ENCODE measurements at places on chromosomes 13 and 19.

DNA sequence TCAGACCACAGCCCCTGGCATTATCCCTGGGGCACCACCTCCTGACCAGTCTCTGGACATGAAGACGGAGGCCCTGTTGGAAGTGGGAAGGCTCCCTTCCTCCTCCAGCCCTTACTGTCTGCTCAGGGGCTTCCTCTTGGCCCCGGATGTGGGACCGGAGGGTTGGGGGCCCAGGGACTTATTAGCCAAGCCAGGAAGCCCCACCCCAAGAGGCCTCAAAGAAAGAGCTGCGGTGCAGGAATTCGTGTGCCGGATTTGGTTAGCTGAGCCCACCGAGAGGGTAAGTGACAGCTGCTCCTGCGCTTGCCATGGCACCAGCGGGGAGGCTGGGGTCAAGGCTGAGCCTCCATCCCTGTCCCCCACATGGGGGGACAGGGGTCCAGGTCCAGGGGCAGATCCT is at the start of gene RETN:
Gene RETN (plus strand): TSS at position 208 of the 400 bp plus-strand sequence. CDS start 278 bp downstream, outside the sequence.
- DNase-seq = no peak

- no peak for DNase-seq
Measured at GRCh38 chr19:5623397-5624017, 624 bp downstream of the SAFB start.

DNA sequence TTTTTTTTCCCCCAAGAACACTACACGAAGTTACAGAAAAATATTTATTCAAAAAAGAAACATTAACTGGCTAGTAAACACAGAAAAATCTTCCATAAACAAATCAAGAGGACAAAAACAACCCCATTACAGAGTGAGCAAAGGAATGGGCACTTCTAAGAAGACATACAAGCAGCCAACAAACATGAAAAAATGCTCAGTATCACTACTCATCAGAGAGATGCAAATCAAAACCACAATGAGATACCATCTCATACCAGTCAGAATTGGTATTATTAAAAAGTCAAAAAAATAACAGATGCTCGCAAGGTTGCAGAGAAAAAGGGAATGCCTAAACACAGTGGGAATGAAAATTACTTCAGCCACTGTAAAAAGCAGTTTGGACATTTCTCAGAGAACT is 131.7 kb downstream of the UGGT2 start:
- no peak for DNase-seq

- DNase-seq = no peak
Measured at GRCh38 chr13:46655377-46656180, 102.6 kb downstream of the LRCH1 start.

DNA sequence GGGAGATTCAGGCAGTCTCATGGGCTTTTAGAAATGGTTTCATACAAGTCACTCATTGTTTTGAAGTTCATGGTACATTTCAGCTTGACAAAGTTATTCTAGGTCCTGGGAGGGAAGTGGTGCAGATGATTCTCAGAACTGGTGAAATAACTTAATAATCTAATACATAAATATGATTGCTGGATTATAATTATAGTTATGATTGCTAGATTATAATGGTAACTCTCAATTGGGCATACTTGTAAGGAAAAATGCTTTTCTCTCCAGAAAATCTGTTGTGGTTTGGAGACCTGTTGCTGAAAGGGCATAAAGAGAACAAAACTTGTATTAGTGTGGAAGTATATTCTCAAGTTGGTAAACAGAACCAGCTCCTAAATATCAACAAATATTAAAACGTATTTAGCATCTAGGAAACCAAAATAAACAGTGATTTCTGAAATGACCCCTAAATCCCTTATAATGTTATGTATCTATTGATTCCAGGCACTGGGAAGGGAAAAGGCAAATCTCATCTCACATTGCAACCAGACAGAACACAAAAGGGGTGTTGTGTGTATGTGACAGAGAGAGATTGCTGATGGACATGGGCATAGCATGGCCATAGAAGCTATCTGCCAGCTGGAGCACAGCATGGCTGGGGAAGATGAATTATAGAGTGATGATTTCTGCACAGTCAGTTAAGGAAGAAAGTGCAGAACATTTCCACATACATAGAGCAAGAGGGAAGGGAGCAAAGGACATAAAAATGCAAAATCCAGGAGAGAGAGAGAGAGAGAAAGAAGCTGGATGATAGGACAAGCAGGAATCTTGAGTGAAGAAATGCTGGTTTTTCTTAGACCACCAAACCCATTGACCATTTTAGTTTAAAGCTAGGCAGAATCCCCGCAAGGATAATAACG is 87.1 kb upstream of the FRY start:
- DNase-seq = no peak

DNA sequence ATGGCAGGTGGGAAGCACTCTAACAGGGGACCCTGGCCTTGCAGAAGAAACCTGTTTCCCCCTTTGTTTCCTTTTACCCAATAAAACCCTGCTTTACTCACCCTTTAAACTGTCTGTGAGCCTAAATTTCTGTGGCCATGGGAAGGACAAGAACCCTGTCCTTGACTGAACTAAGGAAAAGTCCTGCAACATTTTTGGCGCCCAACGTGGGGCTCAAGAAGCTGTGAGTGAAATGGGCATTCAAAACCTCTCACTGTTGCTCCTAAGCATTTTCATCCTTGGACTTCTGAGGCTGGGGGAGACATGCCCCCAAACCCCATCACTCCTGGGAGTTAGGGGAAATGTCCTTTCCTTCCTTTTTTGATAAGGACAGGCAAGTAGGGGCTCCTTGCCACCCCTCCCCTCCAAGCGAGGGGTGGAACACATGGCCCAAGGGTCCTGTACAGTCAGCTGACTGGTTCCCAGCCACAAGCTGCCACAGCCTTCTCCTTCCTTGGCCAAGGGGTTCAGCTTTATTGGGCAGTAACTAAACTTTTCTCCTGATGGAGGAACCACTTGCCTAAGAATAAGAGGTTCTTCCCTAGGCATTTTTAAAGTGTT is 381.6 kb downstream of the KLF5 start:
- no peak for DNase-seq

GRCh38 chr19:12092065-12092867 is 27.7 kb downstream of the ZNF844 start:
- peak; percentile 71 for DNase-seq

- DNase-seq = no peak
Measured at GRCh38 chr13:102260256-102260655, 141.6 kb downstream of the FGF14 start.

DNA sequence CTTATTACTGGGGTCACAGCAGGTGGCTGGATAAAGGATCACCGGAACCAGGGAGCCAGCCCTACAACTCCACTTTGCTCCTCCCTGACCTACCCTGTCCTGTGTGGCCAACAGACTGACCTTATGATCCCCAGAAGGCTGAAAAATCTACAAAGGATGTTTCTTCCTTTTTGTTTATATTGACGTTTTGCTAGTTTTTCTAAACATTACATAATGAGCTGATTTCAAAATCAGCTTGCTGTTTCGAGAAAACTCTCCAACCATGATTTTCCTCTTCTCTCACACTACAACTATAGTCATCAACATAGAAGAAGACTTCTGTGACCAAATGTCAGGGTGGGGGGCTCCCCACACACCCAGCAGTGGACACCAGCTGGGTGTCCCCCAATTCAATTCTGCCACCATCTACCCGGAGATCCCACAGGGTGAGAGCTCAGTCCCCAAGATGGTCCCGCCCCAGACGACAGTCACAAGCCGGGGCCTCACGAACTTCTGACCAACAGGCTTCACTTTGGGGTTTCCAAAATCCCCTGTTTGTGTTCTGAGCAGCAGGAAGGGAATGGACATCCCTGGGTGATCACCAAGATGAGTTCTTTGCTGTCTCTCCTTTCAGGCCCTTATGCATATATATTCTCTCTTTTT is 35.0 kb downstream of the ZNF536 start:
- no peak for DNase-seq

DNA sequence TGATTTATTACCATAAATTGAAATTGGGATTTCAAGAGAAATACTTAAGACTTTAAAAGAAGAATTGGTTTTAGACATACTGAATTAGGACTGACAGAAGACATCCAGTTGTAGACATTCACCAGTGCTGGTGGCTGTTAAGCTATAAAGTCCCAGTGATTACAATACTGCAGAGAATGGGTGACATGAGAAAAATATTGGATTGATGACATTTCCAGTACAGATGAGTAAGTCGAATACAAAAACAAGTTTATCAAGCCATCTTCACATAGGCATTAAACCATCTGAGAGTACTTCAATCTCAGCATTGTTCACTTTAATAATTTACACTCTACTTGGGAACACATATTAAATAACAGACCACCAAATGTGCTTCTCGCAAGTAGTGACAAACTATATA is 66.8 kb downstream of the TBC1D4 start:
- DNase-seq = no peak

DNA sequence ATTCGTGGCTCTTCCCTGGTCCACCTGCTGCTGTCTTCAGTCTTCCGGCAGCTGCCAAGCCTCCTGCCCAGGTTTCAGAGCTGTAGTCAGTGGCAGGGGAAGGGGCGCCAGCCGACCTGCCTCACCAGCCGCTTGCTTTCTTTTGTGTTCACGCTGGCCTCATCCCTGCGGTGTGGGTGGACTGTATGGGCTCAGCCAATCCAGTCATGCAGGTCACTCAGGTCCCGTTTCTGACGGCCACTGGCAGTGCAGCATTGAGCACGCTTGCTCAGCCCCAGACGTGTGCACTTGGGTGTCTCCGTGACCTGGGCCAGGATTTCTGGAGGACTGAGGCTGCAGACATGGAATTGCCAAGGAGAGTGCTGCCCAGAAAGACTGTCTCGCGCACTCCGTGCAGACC is 26.0 kb downstream of the AP1M1 start:
- DNase-seq = no peak

- no peak for DNase-seq
Measured at GRCh38 chr19:2969104-2969504, 8.3 kb upstream of the TLE6 start.

DNA sequence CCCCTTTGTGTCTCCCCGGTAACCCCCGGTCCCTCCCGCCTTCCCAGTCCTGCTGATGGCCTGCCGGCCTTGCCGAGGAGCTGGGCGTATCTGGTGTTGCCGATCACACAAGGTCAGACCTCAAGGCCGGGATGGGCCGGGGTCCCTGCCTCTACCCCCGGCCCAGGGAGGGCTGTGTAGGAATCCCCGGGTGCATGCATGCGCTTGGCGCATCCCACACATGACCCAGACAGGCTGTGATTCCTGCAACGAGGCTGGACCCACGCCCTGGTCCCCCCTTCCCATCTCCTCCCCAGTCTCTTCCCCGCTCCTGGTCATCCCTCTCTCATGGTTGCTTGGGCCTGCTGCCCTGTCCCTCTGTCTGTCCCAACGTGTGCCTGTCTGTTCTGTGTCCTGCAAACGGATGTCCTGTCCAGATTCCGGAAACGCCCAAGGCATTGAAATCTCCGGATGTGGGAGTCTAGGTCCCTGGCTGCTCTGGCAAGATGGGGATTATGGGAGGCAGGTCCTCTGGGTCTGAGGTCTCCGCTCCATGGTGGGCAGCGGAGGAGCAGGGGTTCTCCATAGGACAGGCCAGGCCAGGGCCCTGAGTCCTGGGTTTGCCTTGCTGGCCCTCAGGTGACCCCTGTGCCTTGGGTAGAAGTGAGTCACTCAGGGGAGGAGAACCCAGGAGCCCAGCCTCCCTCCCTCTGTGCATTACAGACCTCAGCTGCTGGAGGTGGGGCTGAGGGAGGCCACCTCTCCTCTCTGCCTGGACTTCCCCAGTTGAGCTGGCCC is 1.6 kb downstream of the PKN1 start:
- no peak for DNase-seq

GRCh38 chr19:4991538-4991937 is 22.6 kb downstream of the KDM4B start:
- DNase-seq = no peak

DNA sequence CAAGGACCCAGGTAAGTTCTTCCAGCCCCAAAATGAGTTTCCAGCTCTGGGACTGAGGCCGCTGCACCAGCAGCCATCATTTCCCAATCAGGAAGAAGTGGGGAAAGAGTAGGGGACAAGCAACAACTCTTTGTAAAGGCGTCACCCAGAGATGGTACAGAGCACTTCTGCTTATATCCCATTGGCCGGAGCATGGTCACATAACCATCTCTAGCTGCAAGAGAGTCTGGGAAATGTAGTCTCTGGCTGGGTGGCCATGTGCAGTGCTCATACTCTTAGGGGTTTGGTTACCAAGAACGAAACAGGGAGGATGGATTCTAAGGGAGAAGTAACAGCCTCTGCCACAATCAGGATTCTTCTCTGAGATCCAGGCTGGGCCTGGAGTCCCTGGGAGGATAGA is 26.3 kb downstream of the CKM start:
- no peak for DNase-seq

- DNase-seq = no peak
Measured at GRCh38 chr19:50238043-50238442, 34.6 kb downstream of the MYH14 start.

DNA sequence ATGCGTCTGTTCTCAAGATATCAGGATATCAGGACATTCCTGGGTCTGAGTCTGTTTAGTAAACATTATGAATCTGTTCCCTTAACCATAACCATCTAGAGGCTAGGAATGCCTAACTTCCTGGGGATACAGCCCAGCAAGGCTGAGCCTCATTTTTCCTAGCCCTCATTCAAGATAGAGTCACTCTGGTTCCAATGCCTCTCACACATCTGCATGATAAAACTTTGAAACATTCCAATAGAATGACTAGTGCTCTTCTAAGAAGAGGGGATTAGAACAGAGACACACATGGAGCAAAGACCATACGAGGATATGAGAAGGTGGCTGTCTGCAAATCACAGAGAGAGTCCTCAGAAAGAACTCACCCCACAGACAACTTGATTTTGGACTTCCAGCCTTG is 20.6 kb upstream of the CABP5 start:
- no peak for DNase-seq

GRCh38 chr13:111270765-111271698 is 49.4 kb upstream of the TEX29 start:
- DNase-seq = no peak

- no peak for DNase-seq
Measured at GRCh38 chr19:4877753-4878490, 10.5 kb upstream of the PLIN3 start.

DNA sequence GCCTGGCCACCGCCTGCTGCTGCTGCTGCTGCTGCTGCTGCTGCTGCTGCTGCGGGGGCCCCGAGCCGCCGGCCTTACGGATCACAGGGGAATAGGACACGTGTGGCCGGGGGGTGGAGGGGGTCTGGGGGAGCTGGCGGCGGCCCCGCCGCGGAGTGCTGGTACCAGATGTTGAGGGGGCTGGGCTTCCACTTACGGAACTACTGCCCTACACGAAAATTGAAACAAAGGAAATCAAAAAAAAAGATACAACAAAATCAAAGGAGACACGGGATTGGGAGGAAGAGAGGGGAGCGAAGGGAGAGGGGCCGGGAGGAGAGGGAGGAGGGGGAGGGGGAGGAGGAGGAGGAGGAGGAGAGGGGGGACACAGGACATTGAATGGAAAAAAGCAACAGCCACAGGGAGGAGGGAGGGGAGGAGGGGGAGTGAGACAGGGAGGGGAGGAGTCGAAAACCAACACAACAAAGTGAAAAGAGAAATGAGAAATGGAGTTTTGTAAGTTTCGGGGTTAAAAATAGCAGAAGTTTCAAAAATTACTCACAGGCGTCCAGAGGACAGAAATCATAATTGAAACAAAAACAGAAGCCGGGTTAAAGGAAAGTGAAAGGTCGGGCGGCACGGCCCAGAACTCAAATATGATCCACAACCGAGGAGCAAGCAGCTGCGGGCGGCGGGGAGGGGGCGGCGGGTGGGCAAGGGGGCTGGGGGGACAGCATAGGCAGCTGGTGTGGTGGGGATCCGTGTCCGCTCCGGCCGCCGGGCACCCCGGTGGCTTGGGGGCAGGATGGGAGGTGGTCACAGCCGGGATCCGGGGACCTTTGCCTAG is 57.8 kb downstream of the IER2 start:
- peak; percentile 58 for DNase-seq

GRCh38 chr13:108060111-108060510 is 155.2 kb downstream of the LIG4 start:
- DNase-seq = no peak
